DMS79 (cell line): ENCODE measurements at places on chromosomes 6 and 20.

- DNase-seq = no peak
Measured at GRCh38 chr20:50727792-50728485, 3.4 kb upstream of the PARD6B start.

GRCh38 chr6:33290459-33290858, 1.1 kb downstream of the PFDN6 start:
- DNase-seq = no peak

DNA sequence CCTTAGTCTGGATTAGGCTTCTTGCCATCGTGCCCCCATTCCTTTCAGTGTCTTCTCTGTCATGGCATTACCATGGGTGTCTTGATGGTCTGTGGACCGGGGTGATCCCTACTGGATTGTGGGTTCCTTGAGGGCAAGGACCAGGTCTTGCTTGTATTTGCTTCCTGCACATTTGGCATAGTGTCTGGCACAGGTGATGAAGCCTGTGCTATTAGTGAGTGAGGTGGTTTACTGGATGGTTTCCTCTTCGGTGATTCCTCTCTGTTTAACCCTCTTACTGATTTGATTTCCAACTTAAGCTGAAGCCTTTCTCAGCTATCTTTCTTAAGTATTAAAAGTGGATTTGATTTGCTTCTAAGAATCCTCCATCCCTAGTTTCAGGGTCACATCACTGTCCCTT, 162.3 kb downstream of the GRM1 start:
- no peak for DNase-seq

DNA sequence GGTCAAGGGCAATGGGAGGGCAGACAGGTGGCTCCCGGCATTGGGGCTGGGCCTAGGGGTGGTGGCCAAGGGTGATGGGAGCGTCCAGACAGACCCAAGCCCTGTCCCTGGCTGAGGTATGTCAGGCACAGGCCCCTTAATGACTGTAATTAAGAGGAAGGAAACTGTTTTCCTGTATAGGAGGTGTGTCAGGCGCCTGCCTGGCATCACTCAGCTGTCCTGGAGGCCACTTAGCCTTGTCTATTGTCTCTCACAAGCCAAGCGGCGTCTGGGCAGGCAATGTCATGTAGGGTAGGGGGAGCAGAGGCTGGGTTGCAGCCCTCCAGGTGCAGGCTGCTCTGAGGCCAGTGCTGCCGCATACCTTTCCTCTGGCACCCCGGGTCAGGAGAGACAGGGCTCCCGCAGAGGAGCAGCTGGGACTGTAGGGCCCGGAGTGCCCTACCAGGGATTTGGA, 3.9 kb upstream of the FAM83C start:
- DNase-seq = no peak

DNA sequence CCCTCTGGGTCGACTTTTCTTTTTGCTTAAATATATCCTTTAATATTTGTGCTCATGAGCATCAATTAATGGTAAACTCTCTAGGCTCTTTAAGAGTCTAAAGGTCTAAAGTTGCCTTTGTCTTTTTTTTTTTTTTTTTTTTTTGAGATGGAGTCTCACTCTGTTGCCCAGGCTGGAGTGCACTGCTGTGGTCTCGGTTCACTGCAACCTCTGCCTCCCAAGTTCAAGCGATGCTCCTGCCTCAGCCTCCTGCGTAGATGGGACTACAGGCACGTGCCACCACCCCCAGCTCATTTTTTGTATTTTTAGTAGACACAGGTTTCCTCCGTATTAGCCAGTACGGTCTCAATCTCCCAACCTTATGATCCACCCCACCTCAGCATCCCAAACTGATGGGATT, 122.0 kb upstream of the TMEM170B start:
- DNase-seq = no peak

DNA sequence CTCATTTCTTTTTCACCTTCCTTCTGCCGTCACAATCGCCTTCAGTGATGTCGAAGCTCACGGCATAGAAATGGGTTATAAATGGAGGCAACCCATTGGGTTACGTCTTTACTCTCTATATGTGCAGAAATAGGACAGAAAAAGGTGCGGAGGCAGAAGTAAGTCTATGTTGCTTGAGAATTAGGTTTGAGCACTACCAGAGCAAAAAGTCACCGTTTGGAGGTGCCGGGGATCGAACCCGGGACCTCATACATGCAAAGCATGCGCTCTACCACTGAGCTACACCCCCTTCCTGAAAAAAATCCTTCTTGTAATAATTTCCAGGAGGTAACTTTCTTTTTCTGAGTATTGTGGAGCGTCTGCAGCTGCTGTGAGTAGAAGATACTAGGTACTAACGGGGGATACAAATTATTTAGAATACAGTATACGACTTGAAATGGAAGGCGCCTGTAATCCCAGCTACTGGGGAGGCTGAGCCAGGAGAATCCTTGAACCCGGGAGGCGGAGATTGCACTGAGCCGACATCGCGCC, 134.2 kb downstream of the TRIM27 start:
- DNase-seq = no peak

- DNase-seq = no peak
Measured at GRCh38 chr6:110738899-110739365, 76.3 kb downstream of the CDK19 start.

- no peak for DNase-seq
Measured at GRCh38 chr20:50496773-50497385, 13.3 kb upstream of the PTPN1 start.
